ENCODE measurements at places on chromosomes 4 and X.

DNA sequence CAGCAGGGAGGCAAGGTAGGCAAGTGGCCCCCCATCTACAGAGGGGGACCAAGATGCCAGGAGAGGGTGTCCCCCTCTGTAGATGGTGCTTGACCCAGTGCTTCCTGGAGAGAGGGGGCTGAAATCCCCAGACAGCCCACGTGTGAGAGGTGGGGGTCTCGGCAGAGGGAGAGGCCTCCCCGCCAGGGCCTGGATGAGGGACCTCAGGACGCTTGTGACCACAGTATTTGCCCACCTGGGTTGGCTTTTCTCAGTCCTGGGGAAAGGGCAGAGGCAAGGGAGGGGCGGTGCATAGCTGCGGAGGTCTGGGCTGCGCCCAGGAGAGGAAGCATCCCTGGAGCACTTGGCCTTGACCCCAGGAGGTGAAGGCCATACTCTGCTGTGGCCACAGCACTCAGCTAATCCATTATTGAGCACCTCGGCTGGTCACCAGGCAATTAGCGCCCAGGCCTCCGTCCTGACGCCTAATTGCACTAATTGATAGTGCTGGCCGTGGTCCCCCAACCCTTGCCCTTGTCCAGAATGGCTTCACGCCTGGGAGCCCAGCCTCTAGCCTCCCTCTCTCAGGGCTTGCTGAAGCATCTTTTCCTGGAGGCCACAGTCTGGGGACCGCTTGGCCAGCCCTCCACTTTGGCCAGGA, 30.7 kb downstream of the HMX1 start:
- no peak for DNase-seq

- DNase-seq = no peak
These were observed 1.6 kb downstream of the KDR start for GRCh38 chr4:55123791-55124190.

GRCh38 chrX:103586314-103586646, 965 bp downstream of the TCEAL4 start:
- DNase-seq = no peak

GRCh38 chr4:29558789-29559188, 1161.4 kb upstream of the PCDH7 start:
- no peak for DNase-seq

DNA sequence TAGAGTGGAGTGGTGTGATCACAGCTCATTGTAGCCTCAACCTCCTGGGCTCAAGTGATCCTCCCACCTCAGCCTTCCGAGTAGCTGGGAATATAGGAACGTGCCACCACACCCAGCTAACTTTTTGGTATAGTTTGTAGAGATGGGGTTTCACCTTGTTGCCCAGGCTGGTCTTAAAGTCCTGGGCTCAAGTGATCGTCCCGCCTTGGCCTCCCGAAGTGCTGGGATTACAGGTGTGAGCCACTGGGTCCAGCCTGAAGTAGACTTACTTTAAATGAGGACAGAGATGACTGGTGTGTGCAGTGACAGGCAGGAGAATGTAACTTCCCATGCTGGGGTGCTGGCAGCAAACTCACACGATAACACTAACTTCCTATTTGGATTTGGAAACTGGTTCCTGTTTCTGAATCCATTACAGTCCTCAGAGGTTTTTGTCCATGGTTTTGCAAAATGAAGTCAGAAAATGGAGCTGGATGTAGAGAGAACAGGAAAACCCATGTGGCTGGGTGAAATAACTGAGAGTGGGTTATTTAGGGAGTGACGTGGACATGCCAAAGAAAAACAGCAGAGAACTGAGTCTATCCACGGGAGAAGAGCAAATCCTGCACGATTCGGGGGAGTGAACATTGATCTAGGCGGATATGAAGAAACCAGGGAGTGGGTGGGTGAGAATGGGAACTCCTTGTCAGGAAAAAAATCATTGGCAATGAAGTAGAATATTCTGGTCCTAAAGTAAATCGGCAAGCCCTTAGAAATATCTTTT, 95.6 kb downstream of the GATB start:
- no peak for DNase-seq

All from forelimb muscle (tissue), 1 donor.